ENCODE measurements at places on chromosomes 7 and 10.

- no peak for DNase-seq
Observed at GRCh38 chr7:104442481-104442880, 114.1 kb downstream of the LHFPL3 start.

DNA sequence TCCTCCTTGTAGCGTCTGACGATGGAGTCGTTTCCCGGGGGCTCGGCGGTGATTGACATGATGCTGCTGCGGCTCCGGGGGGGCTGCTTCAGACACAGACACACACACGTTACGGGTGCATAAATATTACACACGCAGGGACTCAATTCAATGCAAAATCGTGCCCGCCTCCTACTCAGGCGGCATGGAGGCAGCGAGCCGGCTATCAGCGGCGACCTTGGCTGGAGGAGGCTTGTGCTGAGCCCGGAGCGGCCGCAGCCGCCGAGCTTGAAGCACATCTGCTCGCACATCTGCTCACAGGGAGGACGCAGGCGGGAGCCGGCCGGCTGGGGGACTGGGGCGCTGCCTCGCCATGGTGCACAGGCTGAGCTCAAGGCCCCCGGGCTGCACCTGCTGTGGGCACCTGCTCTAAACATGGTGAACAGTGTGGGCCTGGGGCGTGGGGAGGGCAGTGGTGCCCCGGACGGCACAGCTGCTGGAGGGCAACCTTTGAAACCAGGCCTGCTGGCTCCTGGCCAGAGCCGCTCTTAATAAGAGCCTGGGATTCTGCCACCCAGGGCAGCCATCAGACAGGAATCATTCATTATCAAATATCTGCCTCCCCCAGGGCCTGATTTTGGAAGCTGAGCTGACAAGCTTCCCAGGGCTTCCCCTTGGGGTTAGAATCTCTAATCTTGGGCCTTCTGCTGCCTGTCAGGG, 84.7 kb upstream of the GNA12 start:
- no peak for DNase-seq

GRCh38 chr7:102103027-102103372, 183.7 kb upstream of the SH2B2 start:
- DNase-seq = no peak

DNA sequence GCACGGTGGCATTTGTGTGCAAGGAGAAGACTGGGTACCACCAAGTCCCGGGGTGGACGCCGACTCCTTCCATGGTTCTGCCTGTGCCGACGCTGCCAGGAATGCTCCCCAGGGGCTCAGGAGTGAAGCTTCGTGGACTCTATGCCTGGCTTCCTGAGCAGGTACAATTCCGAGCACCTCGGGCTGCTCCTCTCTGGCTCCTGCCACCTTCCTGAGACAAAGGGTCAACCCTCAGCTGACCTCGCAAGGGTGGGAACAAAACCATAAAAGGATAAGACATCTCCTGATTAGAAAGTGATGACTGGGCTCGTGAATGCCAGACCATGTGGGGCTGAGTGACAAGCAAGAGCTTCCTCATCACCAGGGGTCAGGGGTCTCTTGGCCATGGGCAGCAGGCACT, 31.8 kb downstream of the CALML3 start:
- DNase-seq = no peak

- no peak for DNase-seq
Observed at GRCh38 chr10:78964952-78965633, 103.7 kb upstream of the ZMIZ1 start.

Data from stimulated activated CD8-positive, alpha-beta memory T cell treated with anti-CD3 and anti-CD28 coated beads, Interleukin-7, amount 100 ng/mL, for 48 hours (primary cell).